Nephron progenitor cell (in vitro differentiated cells): ENCODE measurements at places on chromosomes 7 and 10.

DNA sequence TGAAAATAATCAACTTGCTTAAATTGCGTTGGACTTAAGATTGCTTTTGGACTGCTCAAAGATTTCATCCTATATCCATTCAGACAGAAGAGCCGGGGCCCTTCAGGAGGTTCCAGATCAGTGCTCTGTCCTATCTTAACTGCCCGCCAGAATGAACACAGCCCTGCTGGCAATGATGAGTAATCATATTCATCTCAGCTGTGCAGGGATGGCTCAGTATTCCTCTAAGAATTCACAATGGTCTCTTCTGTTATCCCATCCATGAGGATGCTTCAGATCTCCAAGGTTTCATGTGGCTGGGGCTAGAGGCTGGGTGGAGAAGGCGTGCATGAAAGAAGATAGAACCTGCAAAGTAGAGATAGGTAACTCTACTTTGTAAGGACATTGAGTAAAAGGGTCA lies 80.0 kb upstream of the NPVF start:
- DNase-seq, result no peak

DNA sequence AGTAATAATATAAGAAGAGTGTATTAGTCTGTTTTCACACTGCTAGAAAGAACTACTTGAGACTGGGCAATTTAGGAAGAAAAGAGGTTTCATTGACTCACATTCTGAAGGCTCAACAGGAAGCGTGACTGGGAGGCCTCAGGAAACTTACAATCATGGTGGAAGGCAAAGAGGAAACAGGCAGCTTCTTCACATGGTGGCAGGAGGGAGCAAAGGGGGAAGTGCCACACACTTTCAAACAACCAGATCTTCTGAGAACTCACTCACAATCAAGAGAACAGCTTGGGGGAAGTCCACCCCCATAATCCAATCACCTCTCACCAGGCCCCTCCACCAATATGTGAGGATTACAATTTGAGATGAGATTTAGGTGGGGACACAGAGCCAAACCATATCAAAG lies 212.5 kb upstream of the HDAC9 start:
- DNase-seq, result no peak

DNA sequence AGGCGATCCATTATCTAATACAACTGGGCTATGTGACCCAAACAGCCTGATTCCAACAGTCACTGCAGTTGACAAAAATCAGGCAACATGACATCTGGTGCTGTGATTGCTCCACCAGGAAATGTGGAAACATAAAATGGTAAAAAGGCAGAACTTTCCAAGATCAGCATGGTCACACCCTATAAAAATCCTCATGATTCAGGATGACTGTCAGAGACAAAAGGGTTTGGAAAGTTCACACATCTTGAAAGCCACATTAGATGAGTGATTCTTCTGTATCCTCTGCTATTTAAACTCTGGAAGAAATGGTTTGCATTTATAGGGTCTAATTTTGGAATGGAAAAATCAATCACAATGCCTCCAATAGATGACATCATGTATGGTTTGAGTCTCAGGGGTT lies 662.6 kb upstream of the IGFBP3 start:
- no peak for DNase-seq

- DNase-seq, result no peak
These were observed 76.2 kb downstream of the TMEM26 start for GRCh38 chr10:61376908-61377368.

- DNase-seq, result no peak
These were observed 27.4 kb upstream of the HSPA12A start for GRCh38 chr10:116769791-116770190.

- no peak for DNase-seq
These were observed 34.8 kb upstream of the INMT start for GRCh38 chr7:30717181-30717580.

- no peak for DNase-seq
These were observed 60.9 kb upstream of the NKX6-2 start for GRCh38 chr10:132846631-132847415.

GRCh38 chr10:72260976-72261783 lies 12.5 kb upstream of the DDIT4 start:
- no peak for DNase-seq

DNA sequence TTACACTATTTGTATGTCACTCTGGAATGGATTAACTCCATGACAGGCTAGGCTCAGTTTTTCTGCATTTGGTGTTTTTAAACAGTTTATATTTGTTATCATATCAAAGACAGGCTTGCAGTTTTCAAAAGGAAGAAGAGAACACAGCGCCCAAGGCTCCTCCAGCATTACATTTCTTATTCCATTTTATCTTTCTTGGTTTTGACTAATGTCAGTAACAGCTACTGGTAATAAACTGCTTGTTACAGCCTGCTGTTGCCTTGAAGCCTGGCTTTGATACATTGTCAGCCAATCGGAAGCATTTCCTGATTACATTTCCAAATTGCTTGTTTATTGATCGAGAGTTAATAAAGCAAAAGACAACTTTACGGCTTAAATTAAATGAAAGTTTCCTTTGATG lies 166.0 kb upstream of the MDFIC start:
- DNase-seq, result no peak
